ENCODE measurements at places on chromosomes 6 and 20.

DNA sequence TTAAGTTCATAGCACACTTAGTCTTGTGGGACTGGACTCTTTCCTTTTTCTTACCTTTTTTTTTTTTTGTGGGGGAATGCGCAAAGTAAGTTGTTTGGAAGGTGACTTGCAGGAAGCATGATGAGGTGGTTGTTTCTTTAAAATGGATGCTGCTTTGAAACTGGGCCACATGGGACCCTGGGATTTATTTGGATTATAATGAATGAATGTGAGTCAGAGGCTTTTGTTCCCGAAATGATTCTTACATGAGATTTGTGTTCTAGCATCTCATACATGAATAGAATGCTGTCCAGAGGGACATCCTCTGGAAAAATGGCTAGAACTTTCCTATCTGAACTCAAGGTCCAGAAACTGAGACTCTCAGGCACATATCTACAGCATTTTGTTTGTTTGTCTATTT lies 236.6 kb upstream of the RNF24 start:
- no peak for DNase-seq

GRCh38 chr6:109308018-109308492 lies 74.2 kb downstream of the CD164 start:
- DNase-seq = no peak

GRCh38 chr6:127462376-127462775 lies 3.2 kb upstream of the KIAA0408 start:
- no peak for DNase-seq

DNA sequence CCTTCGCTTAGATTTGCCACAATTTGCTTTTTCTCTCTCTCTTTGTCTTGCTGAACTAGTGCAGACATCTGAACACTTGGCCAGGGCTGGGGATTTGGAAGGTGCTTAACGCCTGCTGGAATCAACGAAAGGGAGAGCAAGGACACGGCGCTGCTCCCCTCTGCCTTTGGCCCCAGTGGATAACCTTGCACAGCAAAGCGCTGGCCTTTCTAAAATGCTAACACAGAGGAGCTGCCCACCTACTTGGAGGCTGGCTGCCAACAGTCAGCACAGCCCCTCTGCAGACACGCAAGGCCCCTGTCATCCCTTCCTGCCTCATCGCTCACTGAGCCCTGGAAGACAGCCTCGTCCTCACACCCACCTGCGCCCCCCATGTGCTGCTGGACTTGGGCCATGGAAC lies 37.5 kb downstream of the C20orf203 start:
- DNase-seq = no peak

- DNase-seq = no peak
Observed at GRCh38 chr20:60634491-60635172, 617.4 kb upstream of the CDH4 start.

DNA sequence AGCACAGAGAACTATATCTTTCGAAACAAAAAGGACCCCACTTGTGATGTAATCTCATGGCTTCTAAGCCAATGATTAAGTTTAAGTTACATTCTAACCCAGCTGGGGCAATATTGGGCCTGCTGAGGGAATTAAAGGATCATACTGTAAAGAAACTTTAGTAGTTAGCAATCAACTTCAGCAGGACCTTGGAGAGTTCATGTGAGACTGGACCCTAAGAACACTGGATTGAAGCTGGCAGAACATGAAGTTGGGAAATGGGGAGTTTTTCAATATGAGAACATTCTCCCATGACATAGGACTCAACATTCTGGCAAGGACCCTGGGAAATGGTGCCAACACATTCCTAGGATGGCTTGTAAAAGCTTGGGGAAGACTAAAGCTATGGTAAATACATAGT lies 516.2 kb downstream of the PKHD1 start:
- DNase-seq = no peak

- no peak for DNase-seq
Observed at GRCh38 chr6:169490830-169491229, 211.0 kb downstream of the WDR27 start.

GRCh38 chr20:47814632-47815415 lies 29.5 kb upstream of the SULF2 start:
- DNase-seq = no peak

DNA sequence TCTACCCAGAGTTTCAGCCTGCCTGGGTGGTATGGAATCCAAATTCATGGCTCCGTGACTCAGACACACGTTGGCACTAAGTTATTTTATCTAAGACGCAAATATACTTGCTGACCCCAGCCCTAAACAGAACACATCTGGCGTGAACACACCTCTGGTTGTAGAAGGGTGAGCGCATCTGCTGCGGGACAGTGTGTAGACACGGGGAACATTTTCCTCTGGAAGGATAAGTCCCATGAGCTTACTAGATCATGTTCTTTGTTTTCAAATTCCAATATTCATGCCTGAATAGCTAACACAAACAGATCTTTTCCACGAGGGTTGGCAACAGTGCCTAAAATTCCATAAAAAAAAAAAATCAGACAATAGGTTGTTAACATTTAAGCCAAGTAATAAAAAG lies 87.8 kb downstream of the TMEM170B start:
- no peak for DNase-seq

GRCh38 chr6:40788661-40789655 lies 201.8 kb upstream of the LRFN2 start:
- peak; percentile 28 for DNase-seq

DNA sequence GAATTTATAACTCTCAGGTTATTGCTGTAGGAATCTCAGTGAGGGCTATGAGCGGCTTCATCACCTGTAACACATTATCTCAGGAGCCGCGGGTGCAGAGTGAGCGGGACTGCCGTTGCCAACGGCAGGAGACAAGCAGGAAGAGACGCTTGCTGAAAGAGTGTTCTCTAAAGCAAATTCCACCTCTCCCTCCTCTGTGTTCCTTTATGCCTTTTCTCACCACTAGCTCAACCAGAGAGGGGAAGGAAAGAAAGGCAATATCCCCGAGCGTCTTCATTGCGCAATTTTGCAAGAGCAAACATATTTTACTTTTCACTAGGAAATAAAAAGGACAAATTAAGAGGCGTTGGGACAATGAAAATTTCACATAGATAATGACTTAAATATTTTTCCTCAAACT lies 185.2 kb upstream of the EXOC2 start:
- no peak for DNase-seq

DNA sequence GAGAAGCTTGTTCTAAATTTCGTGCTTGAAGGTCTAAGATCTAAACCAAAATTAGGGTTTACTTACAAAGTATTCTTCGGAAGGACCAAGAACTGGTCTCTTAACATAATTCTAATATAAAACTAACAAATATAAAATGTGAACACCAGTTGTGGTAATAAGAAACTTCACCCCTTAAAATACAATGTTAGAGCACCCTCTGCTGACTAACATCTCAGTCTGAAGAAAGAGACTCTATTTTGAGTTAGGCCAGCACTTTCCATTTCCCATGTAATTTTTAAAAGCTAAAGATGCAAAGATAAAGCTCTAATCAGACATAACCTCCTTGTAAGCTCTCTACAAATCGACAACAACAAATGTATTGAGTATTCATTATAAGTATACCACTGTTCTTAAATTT lies 24.6 kb downstream of the ATG5 start:
- no peak for DNase-seq

DNA sequence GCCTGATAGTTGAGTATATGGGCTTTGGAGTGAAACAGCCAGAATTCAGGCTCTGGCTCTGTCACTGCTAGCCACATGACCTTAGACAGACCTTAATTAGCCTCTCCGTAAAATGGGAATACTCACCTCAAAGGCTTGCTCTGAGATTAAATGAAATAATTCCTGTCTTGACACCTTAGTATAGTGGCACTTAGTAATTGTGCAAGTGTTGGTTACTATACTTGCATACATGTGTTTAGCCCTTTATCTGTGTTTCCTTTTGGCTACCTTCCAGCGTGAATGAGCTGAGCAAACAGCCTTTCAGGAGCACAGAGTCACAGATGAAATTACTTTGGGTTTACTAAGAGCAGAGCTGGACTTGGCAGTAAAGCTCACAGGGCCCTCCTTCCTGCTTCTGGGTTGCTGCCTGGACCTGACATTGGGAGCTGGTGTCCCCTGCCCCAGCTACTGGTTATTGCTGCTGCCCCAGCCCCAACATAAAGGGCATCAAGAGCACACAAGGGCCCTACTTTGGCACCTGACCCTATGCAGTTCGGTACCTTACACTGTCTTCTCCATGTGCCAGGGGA lies 32.8 kb downstream of the CD164 start:
- no peak for DNase-seq

GRCh38 chr6:124769811-124770544 lies 192.3 kb upstream of the RNF217 start:
- no peak for DNase-seq

- no peak for DNase-seq
Observed at GRCh38 chr6:8844968-8845367, 409.6 kb upstream of the SLC35B3 start.

- no peak for DNase-seq
Observed at GRCh38 chr20:36950414-36951197, 902 bp downstream of the SAMHD1 start.

DNA sequence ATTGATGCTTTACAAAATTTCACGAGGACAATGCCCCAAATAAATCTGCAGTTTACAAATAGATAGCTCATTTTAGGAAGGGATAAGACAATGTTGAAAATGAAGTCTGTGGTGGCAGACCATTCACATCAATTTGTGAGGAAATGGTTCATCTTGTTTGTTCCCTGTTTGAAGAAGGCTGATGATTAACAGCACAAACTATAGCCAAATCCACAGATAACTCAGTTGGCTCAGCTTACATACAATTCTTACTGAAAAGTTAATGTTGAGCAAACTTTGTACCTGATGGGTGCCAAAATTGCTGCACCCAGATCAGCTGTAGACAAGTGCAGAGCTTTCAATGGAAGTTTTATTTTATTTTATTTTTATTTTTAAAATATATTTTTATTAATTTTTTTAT lies 763.9 kb downstream of the DOK5 start:
- no peak for DNase-seq

Measured in activated CD4-positive, alpha-beta T cell treated with anti-CD3 and anti-CD28 coated beads, Interleukin-2, amount 50 U/mL, for 1 hour (primary cell).